Amygdala (tissue), 56 donors: ENCODE measurements at places on chromosomes 1 and 21.

DNA sequence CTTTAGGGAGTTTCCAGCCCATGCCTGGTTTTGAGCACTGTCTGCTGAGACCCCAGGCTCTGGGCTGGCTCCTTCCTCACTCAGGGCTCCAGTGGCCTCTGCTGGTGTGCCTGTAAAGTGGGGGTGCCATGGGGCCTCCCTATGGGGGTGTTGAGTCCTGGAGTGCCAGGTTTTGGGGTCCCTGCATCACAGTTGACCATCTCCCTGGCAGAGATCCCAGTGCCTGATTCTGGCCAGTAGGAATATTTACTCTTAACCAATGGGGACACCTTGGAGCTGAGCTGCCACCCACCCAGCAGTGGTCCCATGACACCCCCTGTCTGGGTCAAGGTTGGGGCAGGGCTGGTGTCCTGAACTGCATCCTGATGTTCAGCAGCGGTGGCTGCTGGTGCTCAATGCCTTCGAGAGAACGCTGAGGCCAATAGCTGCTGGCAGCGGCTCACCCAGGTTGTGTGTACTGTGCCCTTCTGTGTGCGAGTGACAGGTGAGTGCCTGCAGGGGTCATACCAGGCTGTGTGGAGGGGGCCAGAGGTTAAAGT lies 9.6 kb upstream of the ZNF669 start:
- DNase-seq = no peak

- no peak for DNase-seq
These were observed 89.9 kb downstream of the RAVER2 start for GRCh38 chr1:64834734-64835133.

GRCh38 chr1:190738317-190738716 lies 260.7 kb upstream of the BRINP3 start:
- no peak for DNase-seq

DNA sequence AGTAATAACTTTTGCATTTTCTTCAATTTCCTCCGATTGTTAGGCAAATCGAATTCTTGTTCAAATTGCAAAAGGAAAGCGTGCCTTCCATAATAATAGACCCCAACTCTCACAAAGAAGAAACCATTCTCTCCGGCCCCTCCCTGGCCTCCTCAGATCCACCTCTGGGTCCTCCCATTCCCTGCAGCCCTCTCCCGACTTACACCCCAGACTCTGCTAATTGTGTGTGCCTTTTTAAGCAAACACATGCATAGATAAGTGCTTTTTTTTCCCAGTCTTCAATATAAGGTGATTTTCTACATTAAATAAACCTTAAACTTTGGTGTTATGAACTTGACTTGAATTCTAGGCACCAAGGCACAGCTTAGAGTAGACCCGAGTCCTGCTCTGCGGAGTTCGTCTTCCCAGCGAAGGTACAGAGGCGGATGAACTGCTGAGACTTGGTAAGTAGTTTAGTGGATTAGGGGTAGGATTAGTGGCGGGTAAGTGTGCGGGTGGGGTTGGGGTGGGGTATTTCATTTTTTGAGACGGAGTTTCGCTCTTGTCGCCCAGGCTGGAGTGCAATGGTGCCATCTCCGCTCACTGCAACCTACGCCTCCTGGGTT lies 1.5 kb downstream of the L1TD1 start:
- no peak for DNase-seq

DNA sequence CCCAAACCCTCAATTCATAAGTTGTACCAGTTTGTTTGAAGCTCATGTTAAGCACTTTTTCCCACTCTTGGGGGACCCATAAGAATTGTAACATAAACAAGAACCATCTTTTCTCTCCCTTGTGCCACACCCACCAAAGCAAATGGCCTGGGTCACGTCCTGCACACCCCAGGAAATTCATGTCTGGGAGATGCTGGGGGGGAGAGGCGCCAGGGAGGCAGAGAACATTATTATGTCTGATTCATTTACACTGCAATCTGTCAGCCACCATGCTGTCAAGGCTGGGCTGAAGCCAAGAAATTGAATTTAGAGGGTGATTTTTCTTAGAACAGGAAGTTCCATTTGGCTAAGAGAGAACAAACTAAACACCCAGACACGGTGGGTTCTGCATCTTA lies 37.2 kb upstream of the IPO9 start:
- no peak for DNase-seq

DNA sequence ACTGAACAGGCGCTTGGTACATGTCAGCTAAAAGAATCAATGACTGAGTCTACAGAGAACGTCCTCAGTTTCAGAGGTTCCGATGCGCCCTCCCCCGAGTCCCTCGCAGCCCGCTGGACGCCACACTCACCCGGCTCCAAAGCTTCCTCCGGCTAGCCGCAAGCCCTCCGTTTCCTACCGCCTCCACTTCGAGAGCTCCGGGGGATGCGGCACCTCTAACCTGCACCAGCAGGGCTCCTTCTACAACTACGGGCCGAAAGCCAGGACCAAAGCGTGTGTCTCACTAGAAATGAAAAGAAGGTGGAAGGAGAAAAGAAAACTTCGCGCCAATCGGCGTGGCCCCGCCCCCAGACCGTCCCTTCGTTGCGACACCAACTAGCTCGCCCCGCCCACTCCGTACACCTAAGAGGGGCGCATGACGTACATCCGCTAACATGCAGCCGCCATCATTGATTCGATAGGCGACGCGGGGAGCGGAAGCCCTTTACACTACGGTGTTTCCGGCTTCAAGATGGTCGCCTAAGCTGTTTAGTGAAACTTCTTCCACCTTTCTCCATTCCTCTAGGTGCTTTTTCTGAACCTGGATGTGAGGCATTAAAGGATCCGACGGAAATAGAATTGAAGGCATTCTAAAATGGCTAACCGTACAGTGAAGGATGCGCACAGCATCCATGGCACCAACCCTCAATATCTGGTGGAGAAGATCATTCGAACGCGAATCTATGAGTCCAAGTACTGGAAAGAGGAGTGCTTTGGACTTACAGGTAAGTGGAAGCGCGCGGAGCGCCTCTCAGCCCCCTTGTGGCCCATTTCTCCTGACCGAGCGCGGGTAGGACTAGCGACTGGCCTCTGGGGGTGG lies at the start of the genes ORC1 and PRPF38A:
TSS of gene ORC1 (minus strand) at position 308 of the 859 bp plus-strand sequence. CDS start 2,200 bp downstream, outside the sequence.
TSS of gene PRPF38A (plus strand) at position 487 of the 859 bp plus-strand sequence. CDS start at position 635, 148 bp downstream.
- DNase-seq = peak; percentile 91

GRCh38 chr1:205317311-205317917 lies 4.1 kb downstream of the NUAK2 start:
- DNase-seq = peak; percentile 19

GRCh38 chr1:60989749-60990713 lies 92.3 kb upstream of the NFIA start:
- DNase-seq = no peak

DNA sequence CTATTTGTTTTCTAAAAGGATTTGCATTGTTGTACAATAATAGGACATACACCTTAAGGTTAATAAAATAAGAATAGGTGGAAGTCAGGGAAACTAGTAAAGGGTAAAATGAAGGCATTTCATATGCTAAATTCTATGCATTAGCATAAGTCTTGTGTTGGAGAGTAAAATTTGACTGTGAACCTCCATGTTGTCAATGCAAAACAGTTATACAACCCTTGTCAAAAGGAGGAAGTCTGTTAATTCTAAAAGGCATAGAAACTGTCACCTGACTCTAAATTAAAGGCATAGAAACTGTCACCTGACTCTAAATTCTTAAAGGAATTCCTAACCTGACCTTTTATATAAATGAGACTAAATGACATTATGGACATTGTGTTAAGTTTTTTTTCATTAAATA lies 291.8 kb downstream of the OLFM3 start:
- DNase-seq = no peak

GRCh38 chr1:241895013-241895412 lies 47.0 kb downstream of the EXO1 start:
- no peak for DNase-seq

- DNase-seq = no peak
These were observed 662.6 kb downstream of the MATN1 start for GRCh38 chr1:30060738-30061137.

DNA sequence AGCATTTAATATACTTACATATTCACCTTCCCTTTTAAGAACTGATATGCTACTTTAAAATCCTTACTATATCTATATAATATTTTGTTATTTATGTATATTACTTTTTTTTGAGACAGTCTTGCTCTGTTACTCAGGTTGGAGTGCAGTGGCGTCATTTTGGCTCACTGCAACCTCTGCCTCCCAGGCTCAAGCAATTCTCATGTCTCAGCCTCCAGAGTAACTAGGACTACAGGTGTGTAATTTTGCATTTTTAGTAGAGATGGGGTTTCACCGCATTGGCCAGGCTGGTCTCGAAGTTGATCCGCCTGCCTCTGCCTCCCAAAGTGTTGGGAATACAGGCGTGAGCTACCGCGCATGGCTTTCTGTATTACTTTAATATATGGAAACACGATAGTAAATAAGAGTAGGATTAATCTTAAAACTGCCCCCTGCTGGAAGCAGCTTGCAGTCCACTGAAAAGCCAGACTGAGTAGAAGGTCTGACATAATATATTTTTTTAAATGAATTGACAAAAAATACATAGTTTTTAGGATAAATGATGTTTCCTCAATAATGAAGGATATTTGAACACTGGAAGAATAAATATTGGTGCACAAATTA lies 24.4 kb downstream of the RCAN3 start:
- DNase-seq = no peak
